ENCODE measurements at places on chromosomes 4 and X. TPM values are rescaled to one million over a fixed set of nuclear protein-coding genes. Genes with fewer than 3 reads are reported as not detected.

DNA sequence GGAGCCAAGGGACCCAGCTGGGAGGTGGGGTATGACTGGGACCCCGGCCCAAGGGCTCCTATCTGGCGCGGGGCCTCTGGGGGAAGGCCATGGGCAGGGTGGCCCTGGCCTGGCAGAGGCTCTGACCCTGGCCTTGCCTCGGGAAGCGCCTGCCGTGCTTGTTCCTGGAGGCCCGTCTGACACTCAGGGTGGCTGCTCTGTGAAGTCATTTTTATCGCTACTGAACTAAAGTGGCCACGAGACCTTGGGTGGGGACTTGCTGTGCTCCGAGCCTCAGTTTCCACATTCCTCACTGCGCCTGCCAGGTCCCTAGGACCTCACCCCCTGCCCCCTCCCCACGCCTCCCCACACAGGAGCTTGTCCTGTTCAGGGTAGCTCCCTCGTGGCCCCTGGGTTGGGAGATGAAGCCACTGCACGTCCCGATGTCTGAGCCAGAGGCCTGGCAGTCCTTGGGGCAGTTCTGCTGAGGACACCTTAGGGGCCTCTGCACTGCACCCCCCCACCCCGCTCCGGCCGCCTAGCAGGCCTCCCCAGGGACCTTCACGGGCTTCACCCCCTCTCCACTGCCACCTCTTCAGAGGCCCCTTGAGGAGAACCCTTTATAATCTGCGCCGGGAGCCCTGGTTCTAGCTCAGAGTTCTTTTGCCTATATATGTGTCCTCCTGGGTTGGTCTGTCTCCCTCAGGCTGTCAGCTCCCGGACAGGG is 639 bp upstream of the SORCS2 start:
- no peak for DNase-seq

Gene AMTN
- not detected for total RNA-seq

- DNase-seq, result peak; percentile 44
These were observed 22.6 kb downstream of the PLS3 start for GRCh38 chrX:115583496-115584004.

Gene TLR10
- not detected for total RNA-seq

DNA sequence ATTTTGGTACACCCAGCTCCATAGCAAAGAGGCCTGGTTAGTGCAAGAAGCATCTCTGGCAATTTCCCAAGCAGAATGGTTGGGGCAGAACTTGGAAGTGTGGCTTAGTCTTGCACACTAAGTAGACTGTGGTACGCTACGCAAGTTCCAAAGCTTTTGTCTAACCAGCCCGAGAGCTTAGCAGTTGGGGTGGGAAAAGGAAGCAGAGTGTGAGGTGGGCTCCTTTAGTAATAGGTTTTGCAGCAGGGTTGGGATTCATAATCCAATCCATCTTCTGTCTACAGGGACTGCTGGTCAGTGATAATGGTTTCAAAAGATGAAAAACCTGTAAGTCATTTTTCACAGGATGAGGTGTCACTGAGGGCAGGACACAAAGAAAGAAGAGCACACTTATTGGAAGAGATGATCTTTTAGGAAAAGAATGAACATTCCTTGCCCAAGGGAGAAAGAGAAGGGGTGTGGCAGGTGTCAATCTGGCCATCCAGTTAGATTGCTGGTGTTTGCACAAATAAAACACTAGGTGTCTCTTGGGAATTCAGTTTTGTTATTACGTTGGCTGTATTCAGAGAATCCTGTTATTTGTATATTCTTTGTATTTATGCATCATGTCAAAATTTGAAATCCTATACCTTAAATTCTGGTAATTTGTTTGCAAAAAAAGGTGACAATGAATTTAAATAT is 244.3 kb downstream of the GPAT3 start:
- DNase-seq, result no peak

DNA sequence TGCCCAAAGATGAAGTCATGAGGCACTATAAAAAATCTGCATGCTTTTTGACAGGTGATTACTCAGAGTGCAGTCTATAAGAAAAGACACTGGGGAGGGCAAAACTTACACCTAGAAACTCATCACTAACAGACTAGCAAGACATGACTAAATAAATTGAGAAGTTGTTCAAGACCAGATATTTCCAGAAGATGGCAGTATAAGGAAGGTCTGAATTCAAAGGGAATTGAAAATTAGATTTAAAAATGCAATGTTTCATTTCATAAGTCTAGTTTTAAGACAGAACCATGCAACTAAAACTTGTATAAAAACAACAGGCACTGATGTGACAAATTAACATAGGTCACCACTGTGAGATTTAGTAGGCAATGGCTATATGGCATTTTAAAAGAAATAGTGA is 232.5 kb upstream of the POF1B start:
- DNase-seq, result peak; percentile 1

- no peak for DNase-seq
These were observed 40.6 kb downstream of the ABLIM2 start for GRCh38 chr4:8118035-8118434.

DNA sequence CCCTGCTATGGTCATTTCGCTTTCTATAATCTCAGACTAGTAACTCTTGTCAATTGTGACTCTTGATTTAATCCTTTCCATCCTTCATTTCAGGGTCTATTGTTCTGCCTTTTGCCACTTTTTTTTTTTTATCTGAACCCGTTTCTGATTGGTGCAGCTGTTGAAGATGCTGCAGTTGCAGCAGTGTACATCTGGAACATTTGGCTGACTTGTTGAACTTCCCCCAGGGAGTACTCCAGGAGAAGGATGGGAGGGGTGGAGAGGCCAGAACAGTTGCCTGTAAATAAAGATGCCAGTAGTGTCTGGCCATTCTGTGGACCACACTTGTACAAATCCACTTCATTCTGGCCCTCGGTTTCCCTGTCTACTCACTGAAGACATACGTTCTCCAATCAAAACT is 1.0 kb upstream of the EDA start:
- no peak for DNase-seq

GRCh38 chr4:6178757-6179156 is 21.6 kb downstream of the JAKMIP1 start:
- DNase-seq, result no peak

- no peak for DNase-seq
These were observed 67.9 kb downstream of the FAM47C start for GRCh38 chrX:37075892-37076595.

Gene AKAP4
- not detected for total RNA-seq

GRCh38 chr4:183343730-183344129 is 21.5 kb upstream of the CLDN24 start:
- DNase-seq, result no peak

DNA sequence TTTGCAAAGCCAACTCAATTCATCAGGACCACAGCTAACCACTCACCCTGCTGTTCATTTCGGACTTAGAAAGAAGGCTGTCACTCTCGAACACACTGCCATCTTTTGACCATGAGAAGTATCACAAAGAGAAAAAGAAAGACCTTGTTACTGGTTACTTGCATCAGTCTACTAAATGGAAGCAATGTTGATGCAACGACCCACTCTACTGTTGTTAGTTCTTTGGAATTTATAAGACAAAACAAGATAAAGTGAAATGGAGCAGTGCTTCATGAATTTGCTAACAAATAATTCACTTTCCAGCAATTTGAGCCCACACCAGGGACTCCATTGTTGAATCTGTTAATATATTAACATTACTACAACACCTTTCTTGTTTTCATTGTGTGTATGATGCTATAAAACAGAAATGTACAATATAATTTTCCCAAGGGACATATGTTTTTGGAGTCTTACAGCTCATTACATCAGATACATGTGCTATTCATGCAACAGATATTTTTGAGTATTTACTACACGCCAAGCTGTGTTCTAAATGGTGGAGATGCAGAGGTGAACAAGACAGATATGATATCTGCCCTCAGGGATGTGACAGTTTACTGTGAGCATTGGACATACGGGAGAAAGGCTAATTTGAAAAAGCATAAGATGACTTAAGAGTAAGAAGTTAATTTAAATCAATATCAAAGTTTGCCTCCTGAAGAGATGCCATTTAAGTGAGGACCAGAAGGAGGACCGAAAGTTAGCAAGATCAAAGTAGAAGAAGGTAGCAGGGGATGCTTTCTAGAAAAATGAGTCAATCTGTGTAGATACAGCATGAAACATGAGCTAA is 87.2 kb downstream of the AREG start:
- peak; percentile 87 for DNase-seq

DNA sequence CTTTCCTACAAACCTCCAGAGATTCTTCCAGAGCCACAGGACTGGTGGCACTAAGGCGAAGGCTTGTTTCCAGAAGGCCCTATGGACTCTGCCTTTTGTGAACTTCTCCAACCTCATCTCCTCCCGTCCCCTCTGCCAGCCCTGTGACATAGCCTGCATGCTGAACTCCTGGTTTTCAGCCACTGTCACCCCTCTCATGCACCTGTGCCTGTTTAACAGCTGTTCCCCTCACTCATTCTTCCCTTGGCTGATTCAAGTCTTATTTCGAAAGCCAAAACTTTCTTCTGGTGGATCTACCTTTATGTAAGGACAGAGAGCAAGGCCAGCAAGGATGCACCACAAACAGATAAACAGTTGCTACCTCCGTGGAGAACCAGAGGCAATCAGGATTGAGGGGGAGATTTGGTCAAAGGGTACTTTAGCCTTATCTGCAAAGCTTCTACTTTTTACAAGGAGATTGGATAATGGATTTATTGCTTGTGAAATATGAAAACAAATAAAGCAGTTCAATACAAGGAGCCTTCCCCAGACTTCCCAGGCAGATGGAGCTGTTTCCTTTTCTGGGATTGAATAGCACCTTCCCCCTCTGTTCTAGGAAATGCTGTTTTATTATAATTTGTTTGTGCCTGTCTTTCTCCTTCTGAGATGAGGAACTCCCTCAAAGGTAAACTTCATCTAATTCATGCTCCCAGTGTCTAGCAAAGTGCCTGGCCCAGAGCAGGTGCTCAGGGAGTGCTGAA is 5.7 kb downstream of the CITED1 start:
- DNase-seq, result no peak

DNA sequence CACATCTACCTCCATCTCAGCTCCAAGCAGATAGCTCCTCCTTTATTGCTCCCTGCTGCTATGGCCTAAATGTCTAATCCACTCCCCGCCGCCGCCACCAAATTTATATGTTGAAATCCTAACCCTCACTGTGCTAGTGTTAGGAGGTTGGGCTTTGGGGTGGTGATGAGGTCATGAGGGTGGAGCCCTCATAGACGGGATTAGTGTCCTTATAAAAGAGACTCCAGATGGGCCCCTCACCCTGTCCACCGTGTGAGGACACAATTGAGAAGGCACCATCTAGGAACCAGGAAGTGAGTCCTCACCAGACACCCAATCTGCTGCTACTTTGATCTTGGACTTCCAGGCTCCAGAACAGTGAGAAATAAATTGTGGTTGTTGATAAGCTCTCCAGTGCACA is 13.6 kb upstream of the TBC1D14 start:
- DNase-seq, result no peak

Gene TMPRSS11E
- not detected for total RNA-seq

Gene IDUA
- total RNA-seq, result 29.2 TPM

GRCh38 chrX:47278691-47279090 is 45.9 kb downstream of the USP11 start:
- DNase-seq, result no peak

- no peak for DNase-seq
These were observed 58.3 kb upstream of the CD99 start for GRCh38 chrX:2632533-2633504.

- no peak for DNase-seq
These were observed 8.5 kb downstream of the SORCS2 start for GRCh38 chr4:7200801-7201200.

- DNase-seq, result no peak
These were observed 83.6 kb upstream of the MAPK10 start for GRCh38 chr4:86443495-86443894.

Gene EBP
- total RNA-seq, result 114 TPM

- no peak for DNase-seq
These were observed 459.5 kb downstream of the ANKRD50 start for GRCh38 chr4:124253080-124253479.

GRCh38 chr4:103484521-103484920 is 235.3 kb downstream of the TACR3 start:
- DNase-seq, result no peak

Gene CLDN22
- total RNA-seq, result not detected

- DNase-seq, result no peak
These were observed 14.6 kb upstream of the MSANTD1 start for GRCh38 chr4:3234171-3235029.

Gene TXK
- total RNA-seq, result 0.97 TPM

Gene FAT4
- 33.2 TPM for total RNA-seq

Gene MAP9
- total RNA-seq, result 1.1 TPM

Gene ADGRL3
- not detected for total RNA-seq

Gene LRCH2
- 4.7 TPM for total RNA-seq

DNA sequence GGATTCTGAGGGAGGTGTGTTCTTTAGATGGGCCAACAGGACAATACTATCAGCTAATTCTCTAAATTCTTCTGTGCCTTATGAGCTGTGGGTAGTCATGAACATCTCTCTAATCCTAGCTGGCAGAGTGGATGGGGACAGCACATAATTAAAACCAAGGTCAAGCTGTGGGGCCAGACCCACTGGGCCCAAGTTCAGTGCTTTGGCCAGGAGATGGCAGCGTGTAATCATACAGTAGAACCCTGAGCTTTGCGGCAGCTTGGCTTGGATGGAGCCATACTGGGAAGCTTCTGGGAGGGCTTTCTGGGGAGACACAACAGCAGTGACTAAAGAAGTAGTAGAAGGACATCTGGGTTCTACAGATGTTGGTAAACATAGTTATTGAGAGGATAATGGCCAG is 140.3 kb upstream of the CXCL13 start:
- no peak for DNase-seq

DNA sequence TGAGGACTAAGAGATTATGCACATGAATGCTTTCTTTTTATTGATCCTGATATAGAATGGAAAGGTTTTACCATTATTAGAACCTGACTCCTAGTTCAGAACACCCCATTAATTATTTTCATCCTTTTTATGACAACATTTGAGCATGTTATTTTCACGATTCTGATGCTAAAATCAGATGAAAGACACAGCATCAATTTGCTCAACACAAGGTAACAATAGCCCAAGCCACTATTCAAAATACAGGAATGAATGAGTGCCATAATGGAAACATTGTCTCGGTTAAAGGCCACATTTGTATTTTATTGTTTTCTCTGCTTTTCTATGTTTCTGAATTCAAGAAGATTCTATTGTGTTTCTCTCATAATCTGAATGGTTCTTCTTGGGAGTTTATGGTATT is 126.3 kb upstream of the POF1B start:
- DNase-seq, result no peak

GRCh38 chr4:113973345-113973744 is 6.1 kb downstream of the ARSJ start:
- no peak for DNase-seq

DNA sequence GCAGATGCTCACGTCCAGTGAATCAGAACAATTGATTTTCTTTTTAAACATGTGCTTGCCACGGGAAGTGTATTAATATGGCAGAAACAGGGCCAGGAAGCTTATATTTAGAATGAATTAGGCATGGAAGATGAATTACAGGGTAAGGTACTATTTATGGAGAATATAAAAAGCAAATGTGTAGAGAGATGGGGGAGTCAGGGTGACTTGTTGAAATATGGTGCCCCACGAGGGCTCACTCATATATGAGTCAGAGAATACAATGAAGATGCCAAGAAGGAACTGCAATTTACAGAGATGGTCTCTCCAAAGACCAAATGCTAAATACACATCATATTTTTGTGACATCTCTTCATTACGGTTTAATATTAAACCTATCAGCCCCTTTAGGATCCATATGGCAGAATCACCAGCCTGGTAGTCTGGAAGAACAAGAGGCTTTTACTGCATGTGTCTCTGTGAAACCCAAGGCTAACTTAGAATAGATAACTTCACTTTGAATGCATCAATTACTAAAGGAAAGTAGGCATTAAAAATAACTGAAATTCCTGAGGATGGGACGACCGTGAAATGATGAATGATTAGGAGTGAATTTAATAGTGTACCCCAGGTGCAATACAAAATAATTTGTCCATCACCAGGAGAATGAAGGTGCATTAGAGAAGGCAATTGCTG is 385.3 kb downstream of the ARHGAP24 start:
- DNase-seq, result peak; percentile 48
